ENCODE measurements at places on chromosomes 2 and 18.

GRCh38 chr2:95399061-95399460 lies 3.4 kb upstream of the FAHD2A start:
- no peak for DNase-seq

- DNase-seq, result no peak
Measured at GRCh38 chr2:9809064-9809356, 34.3 kb upstream of the TAF1B start.

GRCh38 chr2:156810094-156810493 lies 373.9 kb downstream of the GPD2 start:
- no peak for DNase-seq

GRCh38 chr2:217902379-217903141 lies 100.2 kb downstream of the TNS1 start:
- DNase-seq, result no peak

GRCh38 chr2:149281441-149281840 lies 48.9 kb upstream of the LYPD6 start:
- no peak for DNase-seq

GRCh38 chr2:70569559-70569958 lies 15.9 kb upstream of the TGFA start:
- no peak for DNase-seq

DNA sequence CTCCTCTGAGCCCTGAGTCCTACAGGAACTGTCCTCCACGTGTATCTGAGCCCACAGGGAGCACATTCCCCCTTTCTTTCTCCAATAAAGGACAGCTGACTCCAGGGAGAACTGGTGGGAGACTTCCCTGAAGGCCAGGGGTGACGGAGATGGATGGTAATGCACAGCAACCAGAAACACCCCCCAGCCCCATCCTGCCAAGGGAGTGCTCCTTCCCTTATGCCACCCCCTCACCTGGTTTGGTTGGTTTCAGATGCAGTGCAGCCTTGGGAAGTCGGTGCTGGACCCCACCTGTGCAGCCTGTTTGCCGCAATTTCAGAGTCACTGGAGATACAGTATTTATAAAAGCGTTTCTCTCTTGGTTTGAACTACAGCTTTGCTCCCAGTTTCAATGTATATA lies 24.0 kb downstream of the GPR55 start:
- no peak for DNase-seq

DNA sequence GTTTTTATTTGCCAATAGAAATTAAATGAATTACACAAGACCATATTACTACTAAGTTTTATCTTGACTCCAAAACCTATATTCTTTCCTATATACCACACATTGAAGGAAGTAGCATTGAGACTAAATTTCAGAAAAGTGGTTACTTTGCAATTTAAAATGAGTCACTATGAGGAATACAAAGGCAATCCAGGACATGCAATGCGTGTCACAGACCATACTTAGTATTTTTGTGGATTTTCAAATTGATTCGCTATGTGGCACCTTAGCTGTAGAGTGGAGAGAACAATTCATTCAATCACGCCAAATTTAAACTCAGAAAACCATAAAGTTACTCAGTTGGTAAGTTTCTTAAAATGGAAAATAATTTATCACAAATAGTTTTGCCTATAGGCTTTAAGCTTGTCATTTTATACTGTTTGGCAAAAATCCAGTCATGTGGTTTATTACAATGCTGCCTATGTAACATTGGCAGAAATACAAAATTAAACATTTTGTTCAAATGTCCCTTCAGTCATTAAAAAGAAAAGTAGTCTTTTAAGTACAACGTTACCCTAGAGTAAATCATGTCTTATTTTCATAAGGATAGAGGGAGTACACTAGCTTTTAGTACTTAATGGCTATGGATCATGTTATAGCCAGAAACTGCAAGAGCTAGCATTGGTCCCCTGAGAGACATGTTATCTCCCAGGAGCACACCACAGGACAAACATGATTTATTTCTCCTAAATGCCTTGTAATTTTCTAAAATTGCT lies 222.8 kb upstream of the CDH7 start:
- no peak for DNase-seq

DNA sequence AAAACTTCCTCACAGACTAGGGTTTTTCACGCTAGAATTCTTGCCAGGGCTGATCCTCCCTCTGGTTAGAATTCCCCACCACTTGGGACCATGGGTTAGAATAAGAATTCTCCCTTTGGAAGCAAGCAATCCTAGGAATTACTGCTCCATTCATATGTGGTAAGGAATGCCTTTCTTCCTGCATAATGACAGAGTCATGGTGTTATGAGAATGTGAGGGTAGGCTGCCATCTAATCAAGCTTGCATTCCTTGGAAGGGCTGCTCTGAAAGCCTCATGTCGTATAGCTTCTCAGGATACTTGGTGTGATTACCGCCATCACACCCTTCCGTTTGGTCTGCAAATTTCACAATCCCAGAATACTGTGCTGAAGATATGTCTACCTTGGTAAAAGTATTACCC lies 1282.4 kb upstream of the PIK3C3 start:
- DNase-seq, result no peak

DNA sequence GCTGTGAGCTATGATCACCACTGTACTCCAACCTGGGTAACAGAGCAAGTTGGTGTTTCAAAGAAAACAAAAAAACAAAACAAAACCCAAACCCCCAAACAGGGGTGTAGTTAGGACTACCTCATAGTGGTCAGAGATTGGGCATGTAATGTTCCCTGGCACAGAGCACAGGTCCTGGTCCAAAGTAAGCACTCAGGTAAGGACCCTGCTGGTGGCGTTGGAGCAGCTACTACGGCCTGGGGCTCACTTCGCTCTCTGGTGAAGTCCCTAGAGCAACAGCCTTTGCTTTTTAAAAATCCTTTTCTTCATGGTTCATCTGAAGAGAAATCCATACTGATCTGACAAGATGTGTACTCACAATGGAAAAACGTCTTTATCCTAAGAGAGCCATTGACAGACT lies 130.4 kb downstream of the ZNF236 start:
- DNase-seq, result no peak

- DNase-seq, result no peak
Measured at GRCh38 chr2:237870754-237871651, 11.6 kb downstream of the RAMP1 start.

GRCh38 chr18:46700066-46700824 lies 43.2 kb upstream of the LOXHD1 start:
- DNase-seq, result no peak

- no peak for DNase-seq
Measured at GRCh38 chr18:28124131-28125029, 52.5 kb downstream of the CDH2 start.

DNA sequence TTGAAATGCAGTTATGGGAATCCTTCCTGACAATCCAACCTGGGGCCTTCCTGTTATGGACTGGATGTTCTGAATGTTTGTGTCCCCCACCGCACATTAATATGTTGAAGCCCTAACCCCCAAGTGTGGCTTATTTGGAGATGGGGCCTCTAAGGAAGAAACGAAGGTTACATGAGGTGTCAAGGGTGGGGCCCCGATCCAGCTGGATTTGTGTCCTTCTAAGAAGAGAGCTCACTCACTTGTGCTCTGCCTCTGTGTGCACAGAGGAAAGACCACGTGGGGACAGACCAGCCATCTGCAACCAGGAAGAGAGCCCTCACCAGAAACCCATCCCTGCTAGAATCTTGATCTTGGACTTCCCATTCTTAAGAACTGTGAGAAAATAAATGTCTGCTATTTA lies 44.4 kb downstream of the MAP3K19 start:
- DNase-seq, result no peak

DNA sequence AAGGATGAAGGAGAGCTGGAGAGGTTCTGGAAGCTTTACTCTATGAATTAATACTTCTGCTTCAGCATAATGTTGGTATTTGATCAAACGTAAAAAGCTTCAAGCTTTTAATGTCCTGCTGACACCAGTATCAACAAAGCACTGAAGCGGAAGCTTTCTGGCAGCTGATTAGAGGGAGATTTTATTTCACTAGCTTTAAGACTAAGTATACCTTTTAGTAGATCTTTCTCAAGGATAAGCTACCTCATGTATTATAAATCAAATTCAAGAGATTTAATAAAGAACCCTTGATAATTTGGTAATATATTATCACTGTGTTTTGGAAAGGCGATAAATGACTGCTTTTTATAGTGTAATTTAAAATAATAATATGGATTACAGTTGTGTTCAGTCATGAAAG lies 128.0 kb upstream of the CD302 start:
- DNase-seq, result no peak

- DNase-seq, result no peak
Measured at GRCh38 chr2:132384491-132385151, 32.0 kb upstream of the GPR39 start.

- DNase-seq, result no peak
Measured at GRCh38 chr2:19932928-19933327, 31.1 kb upstream of the TTC32 start.

DNA sequence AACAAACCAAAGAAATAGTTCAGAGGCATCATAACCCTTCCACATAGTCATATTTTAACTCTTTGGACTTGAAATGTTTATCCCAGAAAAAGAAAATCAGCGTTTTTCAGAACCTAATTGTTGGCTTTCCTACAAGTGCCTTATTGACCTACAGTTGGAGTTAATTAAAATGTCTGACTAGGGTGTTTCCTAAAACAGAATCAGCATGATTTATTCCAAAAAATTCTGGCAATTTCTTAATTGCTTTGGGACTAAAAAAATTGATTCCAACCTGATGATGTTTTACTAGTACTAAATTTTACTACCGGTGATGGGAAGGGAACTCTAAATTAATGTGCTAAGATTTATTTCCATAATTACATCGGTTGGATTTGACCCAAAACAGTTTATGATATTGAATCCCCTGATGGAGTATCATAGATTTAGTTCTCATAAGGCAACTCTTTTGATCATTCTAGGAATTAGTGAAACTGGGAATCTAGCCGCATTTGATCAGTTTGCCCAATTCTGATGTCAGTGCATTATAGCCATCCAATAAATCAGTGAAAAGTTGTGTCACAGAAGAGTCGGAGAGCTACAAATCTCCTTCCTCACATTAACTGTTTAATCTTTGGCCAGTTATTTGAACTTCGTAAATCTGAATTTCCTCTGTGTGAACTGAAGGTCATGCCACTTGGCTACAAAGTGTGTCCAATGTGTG lies 134.3 kb upstream of the DSEL start:
- DNase-seq, result no peak

DNA sequence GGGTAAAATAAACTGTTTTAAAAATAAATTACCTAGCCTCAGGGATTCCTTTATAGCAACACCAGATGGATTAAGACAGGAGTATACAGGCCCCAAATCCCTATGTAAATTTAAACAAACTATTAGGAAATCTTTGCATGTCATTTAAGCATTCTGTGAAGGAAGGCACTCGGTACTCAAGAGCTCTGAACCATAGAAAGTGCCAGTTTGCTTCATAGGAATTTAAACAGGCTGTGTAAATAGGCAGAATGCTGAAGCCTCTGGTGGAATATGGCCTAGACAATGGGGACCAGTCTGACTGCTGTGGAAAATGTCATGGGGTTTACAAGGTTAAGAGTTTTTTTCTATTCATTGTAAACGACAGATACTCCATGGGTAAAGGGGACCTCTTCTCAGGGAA lies 377.4 kb downstream of the DLGAP1 start:
- no peak for DNase-seq

GRCh38 chr2:27958711-27959378 lies 68.3 kb downstream of the BABAM2 start:
- DNase-seq, result no peak

GRCh38 chr2:24971286-24971535 lies 544 bp downstream of the DNAJC27 start:
- peak; percentile 18 for DNase-seq

DNA sequence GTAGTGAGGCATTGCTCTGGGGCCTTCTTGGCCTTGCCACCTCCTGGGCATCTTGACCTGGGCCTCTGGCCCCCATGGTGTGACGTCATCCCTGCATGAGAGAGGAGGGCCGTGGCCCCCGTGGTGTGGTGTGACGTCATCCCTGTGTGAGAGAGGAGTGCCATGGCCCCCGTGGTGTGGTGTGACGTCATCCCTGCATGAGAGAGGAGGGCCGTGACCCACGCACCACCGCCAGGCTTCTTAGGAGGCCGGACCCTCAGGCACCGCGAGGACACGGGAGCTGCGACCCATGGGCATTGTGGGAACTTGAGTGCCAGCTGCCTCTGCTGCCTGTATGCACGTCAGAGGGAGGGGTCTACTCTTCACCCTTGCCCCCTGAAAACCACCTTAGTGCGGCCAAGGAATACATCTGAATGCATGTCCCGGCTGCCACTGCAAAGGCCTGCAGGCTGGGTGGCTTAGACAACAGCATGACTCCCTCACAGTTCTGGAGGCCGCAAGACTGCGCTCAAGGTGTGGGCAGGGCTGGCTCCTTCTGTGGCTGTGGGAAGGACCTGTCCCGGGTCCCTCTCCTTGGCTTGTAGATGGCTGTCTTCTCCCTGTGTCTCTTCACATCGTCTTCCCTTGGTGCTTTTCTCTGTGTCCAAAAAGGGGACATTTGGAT lies 20.8 kb upstream of the OTOS start:
- DNase-seq, result no peak

DNA sequence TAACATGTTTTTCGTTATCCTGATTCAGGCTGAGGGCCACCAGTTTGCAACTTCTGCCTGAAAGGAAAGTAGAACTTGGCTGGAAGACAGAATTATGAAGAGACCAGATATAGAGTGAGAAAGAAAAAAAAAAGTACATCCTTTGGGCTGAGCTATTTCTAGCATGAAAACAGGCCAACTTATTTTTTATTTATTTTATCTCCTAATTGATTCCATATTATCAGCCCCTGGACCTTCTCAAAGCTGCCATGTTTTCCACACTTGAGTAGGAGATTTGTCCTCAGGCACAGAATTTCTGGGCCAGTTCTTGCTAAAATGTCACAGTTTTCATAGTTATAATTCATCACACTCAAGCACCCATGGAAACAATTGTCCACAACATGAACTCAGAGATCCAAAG lies 586.8 kb upstream of the CNTNAP5 start:
- no peak for DNase-seq

- no peak for DNase-seq
Measured at GRCh38 chr2:126793885-126794613, 104.6 kb upstream of the TEX51 start.

DNA sequence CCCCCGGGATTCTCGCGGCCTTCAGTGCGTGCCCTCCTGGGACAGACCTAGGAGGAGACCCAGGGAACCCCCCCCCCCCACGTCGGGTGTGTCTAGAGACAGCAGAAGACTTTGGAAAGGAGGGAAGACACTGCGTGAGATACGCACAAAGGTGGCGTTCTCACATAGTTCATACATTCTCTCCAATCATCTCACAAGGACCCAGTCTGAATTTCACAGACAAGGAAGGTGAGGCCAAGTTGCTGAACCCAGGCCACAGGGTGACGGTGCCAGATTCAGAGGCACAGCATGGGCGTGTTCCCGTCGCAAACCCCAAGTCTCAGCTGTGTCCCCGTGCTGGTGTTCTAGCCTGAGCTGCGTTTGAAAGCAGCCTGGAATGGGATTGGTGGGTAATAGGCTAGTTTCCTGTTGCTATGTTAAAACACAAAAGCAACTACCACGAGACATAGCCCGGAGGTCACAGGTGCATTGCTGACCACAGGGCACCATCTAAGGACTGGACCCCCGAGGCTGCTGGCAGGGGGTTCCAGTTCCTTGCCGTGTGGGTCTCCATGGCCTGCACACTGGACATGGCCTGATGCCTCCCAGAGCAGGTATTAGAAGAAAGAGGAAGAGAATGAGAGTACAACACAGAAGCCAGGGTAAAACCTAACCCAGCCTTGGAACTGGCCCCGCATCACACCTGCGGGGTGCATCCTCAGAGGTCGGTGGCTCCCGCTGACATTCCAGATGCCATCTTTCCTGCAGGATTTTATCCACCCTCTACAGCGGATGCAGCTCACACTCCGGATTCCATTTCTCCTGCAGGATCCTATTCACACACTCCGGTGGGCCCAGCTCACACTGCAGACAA lies 1.1 kb upstream of the PXDN start:
- DNase-seq, result no peak
